ENCODE measurements at places on chromosomes 13 and 19.

DNA sequence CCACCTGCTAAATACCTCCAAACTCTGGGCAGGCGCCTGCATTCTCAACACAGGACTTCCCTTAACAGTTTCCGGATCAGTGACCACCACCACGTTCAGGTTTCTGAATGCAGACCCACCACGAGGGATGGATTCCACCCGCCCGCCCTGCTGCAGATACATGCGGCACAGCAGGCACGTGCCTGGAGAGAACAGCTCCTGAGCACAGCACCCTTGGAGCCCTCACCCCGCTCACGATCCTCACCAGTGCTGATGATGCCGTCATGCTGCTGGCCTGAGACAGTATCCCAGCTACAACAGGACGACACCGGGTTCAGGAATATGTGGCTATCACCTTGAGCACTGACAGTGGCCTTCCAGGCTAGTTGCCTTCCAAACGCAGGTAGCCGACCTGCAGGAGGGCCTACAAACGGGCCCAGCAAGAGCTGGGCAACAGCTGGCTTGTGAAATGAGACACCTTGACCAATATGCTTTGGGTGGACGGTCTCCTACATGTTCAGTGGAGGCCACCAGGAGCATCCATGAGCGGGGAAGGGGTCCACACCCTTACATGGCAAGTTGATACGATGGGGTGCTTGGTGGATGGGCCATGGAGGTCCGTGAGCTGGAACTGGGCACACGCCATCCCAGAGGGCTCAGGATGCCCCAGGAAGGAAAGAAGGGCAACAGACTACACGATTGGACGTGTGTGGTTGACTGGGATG lies 9.9 kb upstream of the QTRT1 start:
- DNase-seq: no peak

- DNase-seq: no peak
These were observed 1.2 kb upstream of the CFD start for GRCh38 chr19:858284-858683.

- no peak for DNase-seq
These were observed 56.2 kb upstream of the RFC3 start for GRCh38 chr13:33761740-33762139.

DNA sequence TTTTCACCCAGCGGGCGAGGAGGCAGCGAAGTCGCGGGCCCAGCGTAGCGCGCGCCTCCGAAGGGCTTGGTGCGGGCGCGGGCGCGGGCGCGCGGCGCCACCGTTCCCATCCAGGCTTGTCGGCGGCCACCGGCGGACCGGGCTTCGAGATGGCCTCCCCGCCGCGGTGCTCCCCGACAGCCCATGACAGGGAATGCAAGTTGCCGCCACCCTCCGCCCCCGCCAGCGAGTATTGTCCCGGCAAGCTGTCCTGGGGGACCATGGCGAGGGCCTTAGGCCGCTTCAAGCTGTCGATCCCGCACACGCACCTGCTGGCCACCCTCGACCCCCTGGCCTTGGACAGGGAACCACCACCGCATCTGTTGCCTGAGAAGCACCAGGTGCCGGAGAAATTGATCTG lies at the start of gene WDR88:
WDR88 (plus strand) TSS at position 94 of the 400 bp plus-strand sequence; CDS start at position 150, 56 bp downstream.
- DNase-seq: no peak

- no peak for DNase-seq
These were observed 34.1 kb upstream of the TFDP1 start for GRCh38 chr13:113550453-113550852.

- DNase-seq: no peak
These were observed 130.8 kb downstream of the KDM4B start for GRCh38 chr19:5099701-5100221.

- no peak for DNase-seq
These were observed 62.4 kb upstream of the ADGRE5 start for GRCh38 chr19:14318873-14319272.

GRCh38 chr19:1250437-1251260 lies 2.3 kb downstream of the MIDN start:
- DNase-seq: peak; percentile 24

GRCh38 chr13:111790621-111791020 lies 276.3 kb upstream of the SOX1 start:
- no peak for DNase-seq

DNA sequence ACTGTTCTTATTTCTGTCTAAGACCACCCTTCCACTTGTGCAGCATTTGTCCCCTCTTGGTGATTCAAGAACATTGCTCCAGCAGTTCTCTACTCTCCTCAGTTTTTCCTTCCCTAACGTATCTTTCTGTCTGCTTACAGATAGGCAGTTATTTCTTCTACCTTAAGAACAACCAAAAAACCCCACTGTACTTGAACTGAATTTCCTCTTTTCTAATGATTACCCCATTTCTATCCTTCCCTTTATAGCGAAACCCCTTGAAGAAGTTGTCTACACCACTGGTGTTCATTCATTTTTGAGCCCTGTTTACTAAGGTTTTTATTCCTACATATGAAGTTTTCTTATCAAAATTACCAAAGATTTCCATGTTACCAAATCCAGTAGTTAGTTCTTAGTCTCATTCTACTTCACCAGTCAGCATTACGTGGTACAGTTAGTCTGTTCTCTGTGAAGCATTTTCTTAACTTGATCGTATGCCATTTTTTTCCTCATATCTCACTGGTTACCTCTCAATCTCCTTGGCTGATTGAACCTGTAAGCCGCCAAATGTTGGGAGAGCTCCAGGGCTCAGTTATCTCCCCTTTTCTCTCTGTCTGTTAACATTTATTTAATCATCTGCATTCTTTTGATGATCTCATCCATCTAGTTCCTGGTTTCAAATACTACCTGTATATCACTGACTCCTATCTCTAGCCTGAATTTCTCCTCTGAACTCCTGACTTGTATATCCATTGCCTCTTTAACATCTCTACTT lies 9.0 kb downstream of the LSM14A start:
- DNase-seq: no peak

DNA sequence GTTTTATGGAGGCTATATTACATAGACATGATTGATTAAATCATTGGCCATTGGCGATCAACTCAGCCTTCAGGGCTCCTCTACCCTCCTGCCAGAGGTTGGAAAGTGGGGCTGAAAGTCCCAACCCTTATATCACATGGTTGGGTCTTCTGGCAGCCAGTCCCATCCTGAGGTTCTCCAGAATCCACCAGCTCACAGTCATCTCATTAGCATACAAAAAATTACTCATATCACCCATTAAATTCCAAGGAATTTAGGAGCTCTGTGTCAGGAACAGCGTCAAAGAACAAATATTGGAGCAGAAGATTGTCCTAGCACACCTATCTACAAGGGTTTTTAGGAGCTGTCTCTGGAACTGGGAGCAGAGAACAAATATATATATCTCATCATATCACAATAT lies 39.4 kb upstream of the FARP1 start:
- DNase-seq: no peak

GRCh38 chr13:99028890-99029289 lies 51.0 kb upstream of the DOCK9 start:
- no peak for DNase-seq

DNA sequence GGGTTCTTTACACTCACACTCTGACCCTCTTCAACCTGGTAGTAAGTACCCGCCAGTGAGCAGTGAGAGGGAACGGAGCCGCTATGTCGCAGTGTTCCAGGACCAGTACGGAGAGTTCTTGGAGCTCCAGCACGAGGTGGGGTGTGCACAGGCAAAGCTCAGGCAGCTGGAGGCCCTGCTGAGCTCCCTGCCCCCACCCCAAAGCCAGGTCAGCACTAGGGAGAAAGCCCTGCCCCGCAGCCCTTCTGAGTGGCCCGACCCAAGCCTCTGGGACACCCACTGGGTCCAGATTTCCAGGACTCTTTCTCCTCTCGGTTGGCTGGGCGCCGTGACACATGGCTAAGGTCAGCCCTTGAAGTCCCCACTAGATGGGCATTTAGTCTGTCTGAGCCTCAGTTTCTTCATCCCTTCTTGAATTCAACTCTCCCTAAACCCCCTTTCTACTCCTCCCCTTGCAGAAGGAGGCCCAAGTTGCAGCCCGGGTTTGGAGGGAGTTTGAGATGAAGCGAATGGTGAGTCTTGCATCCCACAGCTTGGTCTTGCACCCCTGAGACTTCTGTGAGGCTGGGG lies 1.9 kb downstream of the OCEL1 start:
- DNase-seq: no peak

GRCh38 chr19:49837009-49837310 lies 14.0 kb upstream of the PTOV1 start:
- no peak for DNase-seq

- DNase-seq: no peak
These were observed 76.2 kb downstream of the C13orf42 start for GRCh38 chr13:51034906-51035305.

- no peak for DNase-seq
These were observed 356.5 kb downstream of the NALCN start for GRCh38 chr13:101059793-101060192.

GRCh38 chr13:29459813-29460355 lies 135.6 kb downstream of the SLC7A1 start:
- no peak for DNase-seq

DNA sequence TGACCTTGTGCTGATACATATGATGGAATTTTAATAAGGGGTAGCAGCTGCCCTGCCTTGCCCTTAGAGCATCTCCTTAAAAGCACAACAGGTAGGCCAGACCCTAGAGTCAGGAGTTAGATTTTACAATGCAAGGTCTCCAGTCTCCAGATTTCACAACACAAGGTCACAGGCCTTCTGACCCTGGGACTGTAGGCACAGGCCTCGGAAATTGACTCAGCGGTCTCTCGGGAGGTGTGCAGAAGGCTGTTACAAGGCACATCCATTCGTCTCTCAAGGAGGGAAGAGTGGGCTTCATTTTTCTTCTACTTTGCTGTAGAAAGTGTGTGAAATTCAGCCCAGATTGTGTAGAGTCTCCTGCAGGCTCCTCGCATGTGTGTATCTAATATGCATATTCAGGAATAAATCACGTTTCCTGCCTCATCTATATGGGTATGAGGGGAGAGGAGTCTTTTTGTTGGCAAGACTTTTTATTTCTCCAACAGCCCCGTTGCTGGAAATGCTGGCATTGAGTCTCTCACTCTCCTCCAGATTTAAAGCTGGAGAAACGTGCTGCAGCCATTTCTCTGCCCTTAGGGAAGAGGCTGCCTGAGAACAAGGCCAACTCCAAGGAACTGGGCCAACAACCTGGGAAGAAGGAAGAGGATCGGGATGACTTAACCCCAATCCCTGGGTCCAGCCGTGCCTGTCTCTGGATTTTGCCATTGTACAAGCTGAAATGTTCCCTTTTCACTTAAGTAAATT lies 24.5 kb downstream of the UQCRFS1 start:
- DNase-seq: no peak

DNA sequence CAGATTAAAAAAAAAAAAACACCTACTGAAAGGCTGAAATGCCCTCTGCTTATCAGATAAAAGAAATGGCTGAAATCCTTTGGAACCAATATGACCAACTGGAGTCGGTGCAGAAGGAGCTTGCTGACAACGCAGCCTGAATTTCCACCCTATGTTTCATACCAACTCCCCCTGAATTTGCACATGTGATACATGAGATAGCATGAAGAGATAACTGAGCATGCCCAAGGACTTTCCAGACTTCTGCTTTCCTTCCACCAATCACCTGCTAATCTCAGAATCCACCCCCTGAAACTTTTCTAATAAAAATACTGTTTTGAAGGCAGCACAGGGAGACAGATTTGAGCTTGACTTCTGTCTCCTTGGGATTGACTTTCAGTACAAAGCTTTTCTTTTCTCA lies 32.2 kb upstream of the WDFY2 start:
- no peak for DNase-seq

DNA sequence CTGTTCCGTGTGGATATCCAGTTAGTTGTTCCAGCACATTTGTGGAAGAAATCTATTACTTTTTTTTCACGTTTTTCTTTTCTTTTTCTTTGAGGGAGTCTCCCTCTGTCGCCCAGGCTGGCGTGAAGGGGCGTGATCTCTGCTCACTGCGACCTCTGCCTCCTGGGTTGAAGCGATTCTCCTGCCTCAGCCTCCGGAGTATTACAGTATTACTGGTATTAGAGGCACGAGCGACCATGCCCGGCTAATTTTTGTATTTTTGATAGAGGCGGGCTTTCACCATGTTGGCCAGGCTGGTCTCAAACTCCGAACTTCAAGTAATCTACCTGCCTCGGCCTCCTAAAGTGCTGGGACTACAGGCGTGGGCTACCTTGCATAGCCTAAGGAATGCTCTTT lies 43.6 kb downstream of the ZNF611 start:
- no peak for DNase-seq

DNA sequence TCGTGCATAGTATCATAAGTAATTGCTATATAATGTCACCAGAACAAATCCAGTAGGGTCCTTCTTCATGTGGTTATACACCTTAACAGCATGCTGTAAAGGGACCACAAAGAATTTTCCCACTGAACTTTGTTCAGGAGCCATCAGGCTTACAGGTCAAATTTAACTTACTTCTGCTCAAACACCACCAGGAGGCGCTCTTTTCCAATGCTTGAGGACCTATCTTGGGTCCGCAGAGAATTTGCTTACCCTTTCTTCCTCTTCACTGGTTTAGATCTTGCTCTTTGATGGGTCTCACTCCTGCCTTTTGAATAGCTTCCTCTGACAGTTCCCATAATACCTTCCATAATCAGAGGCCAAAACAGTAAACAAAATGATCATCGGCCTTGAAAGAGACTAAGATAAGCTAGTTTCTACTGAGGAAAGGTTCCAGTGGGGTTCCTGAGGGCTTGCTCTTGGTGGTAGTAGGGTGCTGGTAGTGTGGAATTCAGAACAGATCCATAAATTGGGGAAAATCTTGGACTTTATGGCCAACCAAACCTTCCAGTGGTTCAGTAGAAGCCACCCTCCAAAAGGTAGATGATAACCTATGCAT lies 37.4 kb downstream of the SCGB2B2 start:
- peak; percentile 41 for DNase-seq

DNA sequence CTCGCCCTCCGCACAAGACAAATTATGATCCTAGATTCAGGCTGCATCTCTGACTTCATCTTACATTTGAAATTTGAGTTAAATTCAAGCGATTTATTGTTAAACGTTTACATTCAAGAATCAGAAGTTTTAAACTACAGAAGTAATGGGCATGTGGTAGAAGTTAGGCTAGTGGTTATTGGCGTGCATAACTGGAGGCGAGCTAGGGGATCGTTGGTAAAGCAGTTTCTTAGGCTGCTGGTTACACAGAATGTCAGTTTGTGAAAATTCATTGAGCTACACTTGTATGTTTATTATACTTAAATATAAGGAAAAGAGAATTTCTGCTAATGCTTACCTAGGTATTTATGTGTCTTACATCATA lies 733 bp upstream of the CDX2 start:
- DNase-seq: no peak

GRCh38 chr13:110830331-110830730 lies 84.5 kb downstream of the ANKRD10 start:
- DNase-seq: no peak

DNA sequence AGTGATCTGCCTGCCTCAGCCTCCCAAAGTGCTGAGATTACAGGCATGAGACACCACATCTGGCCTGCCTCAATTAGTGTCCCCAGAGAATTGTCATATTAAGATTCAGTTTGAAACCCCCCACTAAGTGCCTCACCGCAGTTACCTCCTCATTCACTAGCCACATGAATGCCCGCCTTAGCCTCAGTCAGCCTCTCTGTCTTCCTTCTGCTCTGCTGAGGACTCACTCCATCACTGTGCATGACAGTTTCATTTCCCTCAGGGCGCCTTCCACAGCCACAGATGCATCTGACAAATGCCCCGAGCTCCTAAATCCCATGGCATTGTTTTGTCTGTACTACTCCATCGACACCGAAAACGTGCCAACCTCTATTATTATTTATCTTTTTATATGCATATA lies 23.3 kb downstream of the MIPEP start:
- DNase-seq: no peak

All from DMS79 treated with DMSO at 0.1 percent for 48 hours (cell line).